SHP77 treated with DMSO at 0.1 percent for 48 hours (cell line): ENCODE measurements at places on chromosomes 5 and 9.

- no peak for DNase-seq
These were observed 52.6 kb upstream of the TNC start for GRCh38 chr9:115170358-115171073.

DNA sequence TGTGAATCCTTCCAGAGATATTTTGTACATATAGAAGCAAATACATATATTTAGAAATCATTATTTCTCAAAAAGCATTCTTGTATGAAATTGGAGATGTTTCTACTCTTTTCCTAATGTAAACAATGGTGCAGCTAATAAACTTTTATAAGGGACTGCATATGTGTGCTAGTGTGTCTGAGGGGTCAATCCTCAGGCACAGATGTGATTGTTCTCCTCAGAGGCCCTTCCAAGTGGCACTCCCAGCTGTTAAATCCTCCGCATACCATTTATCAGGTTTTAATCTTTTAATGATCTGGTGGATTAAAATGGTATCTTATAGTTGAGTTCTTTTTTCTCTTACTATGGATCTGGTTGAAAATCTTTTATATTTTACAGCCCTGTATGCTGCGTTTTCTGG is 5.6 kb upstream of the OMD start:
- no peak for DNase-seq

GRCh38 chr5:175686396-175686795 is 28.5 kb downstream of the HRH2 start:
- DNase-seq = no peak

DNA sequence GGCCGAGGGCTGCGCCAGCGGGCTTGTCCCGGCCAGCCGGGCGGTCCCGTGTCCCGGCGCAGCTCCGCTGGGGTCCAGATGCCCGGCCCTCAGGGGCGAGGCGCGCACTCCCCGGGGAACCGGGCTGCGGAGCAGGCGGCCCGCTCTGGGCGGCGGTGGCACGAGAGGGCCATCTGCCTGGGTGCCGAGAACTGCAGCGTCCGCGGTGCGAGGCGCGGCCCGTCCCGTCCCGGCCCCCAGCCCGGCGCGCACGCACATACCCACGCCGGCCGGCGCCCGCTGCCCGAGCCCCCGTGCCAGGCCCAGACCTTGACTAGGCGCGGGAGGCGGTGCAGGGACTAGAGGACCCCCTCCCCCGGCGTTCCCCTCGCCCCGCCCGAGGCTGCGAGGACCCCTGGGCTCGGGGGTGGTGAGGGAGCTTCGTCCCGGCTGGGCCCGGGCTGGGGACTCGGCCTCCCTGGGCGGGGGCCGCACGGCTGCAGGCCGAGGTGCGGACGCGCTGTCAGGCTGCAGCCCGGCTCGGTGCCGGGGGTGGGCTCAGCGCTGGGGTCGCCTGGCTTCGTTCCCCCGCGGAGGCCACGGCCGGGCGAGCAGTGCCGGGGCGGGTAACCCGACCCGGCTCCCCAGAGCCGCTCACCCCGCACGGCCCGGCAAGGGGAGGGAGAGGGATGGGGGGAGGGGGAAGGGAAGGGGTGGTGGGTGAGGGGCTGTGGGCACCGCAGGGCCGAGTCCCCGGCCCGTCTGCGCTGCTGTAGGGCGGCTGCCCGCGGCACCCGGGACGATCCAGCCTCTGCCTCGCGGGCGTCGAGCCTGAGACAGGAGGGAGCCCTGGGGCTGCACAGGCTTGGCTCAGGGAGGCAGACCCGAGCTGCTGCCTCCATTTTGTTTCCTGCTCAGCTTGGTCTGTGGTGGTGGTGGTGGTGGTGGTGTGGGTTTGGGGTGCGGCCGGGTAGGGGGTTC is 1.2 kb upstream of the NSD1 start:
- no peak for DNase-seq

- no peak for DNase-seq
These were observed 224.1 kb upstream of the RASEF start for GRCh38 chr9:83287021-83287420.

DNA sequence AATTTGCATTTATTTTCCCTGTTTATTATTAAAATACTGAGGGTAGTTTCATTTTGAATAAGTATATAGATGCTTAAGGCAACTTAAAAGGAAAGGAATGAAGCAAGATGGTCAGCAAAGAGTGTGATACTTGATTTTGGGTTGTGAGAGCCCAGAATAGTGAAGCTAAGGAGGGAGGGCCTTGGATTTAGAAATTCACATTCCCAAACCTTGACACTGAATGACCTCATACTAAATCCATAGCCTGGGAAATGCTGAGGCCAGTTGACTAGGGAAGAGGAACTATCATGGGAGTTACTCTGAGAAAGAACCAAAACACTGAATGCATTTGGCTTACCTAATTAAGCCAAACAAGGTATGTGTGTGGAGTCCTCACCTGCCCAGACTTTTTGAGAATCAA is 292.5 kb downstream of the SPATA31D1 start:
- DNase-seq = no peak

- no peak for DNase-seq
These were observed 292.5 kb downstream of the PARP8 start for GRCh38 chr5:50958852-50959457.

DNA sequence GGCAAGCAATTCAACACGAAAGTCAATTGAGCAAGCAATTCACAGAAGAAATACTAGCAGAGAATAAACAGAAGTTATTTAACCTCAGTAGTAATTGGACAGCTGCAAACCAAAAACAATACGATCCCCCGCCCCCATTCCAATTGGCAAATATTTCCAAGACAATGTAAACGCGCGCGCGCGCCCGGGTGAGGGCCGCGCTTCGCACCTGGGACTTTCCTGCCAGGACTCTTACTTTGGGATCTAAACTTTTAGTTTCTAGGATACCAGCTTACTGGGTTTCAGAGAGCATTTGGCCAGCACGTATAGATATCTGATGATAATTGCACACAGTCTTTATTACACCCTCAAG is 8.6 kb downstream of the RUFY1 start:
- DNase-seq = peak; percentile 51

- no peak for DNase-seq
These were observed 57.2 kb downstream of the RANBP6 start for GRCh38 chr9:5958273-5958672.

DNA sequence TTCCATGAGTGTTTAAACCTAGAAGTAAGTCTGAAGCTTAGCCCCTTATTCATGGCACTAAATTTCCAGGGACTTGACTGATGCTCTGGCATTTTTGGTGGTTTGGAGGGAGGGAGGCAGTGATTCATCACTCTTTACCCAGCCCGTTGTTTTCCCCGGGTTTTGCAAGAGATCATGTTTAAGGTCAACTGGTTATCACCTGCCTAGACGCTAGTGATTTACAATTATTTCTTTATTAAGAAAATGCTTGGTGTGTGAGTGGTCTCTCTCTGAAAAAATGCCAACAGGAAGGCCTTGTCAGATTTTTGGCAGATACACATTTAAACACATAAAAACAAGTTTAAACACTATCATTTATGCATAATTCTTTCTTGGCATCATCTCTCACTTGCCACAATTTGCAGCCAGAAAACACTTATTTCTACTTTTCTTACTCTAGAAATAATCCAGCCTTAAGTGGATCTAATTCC is 737.9 kb upstream of the ZNF608 start:
- peak; percentile 55 for DNase-seq

DNA sequence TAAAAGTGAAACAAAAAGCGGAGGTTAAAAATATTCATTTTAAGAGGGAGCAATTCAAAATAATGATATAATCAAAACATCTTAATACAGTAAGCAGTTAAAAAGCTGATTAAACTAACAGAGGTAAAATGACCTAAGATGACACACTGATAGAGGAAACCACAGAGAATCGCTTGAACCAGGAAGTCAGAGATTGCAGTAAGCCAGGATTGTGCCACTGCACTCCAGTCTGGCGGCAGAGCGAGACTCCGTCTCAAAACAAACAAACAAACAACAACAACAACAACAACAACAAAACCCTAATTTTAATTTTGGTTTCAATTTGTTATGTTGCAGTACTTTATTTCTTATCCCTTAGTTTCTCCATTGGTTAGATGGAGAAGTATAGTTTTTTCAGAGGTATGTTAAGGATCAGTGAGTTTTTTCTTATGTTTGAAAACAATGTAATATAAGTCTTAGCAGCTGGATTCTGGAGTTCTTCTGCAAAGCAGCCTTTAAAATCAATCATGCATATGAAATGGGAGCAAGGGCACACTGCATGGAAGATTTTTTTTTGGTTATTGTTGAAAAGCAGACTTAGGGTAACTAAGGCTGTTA is 58.5 kb downstream of the MLANA start:
- DNase-seq = no peak

DNA sequence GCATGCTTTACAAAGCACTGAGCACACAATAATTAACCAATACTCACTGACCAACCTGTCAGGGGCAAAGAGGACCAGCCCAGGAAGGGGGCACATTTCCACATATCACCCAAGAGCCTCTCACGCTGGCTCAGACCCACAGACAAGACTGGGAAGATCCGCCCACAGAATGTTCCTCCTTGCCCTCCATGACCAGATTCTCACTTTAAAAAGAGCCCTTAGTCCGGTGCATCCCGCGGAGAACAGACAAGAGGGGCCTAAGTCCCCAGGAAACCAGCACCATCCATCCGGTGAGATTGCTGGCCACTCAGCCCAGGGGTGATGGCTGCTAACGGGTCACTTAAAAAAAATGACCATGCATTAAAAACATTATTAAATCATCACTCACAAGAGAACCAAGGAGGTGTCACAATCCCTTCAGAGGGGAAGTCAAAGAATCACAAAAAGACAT is 32.9 kb downstream of the SEMA4D start:
- DNase-seq = no peak

DNA sequence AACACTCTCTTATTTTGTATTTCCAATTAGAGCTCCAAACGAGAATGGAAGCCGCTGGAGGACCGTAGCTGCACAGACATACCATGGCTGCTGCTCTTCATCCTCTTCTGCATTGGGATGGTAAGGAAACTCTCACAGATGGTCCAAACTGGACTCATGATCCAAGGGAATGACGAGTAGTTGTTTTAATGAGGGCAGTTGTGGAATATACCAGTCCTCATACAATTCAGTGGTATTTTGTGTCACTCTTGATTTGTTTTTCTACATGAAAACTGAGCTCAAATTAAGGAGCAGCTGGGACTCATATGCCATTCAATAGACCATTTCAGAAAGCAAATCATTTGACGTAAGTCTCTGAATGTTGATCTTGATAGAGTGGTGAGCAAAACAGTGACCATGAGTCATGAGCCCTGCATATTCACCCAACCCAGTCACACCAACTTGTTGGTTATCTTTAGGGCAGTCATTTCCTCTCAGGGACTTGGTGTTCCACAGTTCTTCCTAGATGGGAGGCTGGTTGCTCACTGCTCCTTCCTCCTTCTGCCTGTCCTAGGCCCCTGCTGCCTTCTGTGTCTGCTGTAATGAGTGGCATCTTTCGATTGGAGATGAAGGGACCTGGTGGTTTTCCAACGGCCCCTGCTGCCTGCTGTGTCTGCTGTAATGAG is 54.9 kb downstream of the SLC44A1 start:
- DNase-seq = no peak

DNA sequence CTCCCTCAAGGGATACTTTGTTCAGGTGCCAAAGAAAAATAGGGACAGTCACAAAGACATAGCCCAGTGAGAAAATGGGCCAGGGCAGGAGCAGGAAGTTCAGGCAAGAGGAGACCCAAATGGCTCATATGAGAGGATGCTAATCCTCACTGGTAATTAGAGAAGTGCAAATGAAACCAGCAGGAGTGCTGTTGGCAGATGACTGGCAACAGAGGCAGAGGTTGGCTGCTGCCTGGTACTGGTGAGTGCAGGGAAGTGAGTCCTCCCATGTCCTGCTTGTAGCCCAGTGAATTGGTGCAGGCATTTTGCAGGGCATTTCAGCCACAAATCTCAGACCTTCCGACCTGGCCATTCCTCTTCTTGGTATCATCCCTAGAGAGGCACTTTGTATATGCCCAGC is 23.5 kb downstream of the ODF2 start:
- DNase-seq = no peak
